ENCODE measurements at places on chromosomes 4 and X. TPM values are rescaled to one million over a fixed set of nuclear protein-coding genes. Genes with fewer than 3 reads are reported as not detected.

DNA sequence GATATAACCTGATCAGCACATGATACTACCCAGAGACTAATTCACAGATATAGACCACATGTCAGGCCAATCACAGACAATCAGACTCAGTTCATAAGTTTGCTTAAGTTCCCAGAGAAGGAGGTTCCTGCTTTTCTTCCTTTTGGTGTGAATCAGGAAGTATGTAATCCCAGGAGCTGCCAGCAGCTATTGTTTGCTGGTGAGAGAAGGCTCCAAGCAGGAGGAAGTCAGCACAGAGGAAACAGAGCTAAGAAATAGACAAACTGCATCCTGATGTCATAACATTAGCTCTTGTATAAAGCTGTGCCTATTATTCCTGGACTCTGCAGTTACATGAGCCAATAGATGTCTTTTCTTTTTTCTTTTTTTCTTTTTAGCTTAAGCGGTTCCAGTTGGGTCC is 50.9 kb downstream of the UCHL1 start:
- no peak overlapping the region for H3K27ac ChIP-seq
- H3K4me3 ChIP-seq, result no peak overlapping the region
- H3K4me1 ChIP-seq, result no peaks in the 10 kb centered on the region
- no peaks in the 10 kb centered on the region for H3K36me3 ChIP-seq
- H3K27me3 ChIP-seq, result peaks cover 19% of the 10 kb centered on the region

- no peak overlapping the region for H3K27ac ChIP-seq
- no peak for DNase-seq
- H3K4me1 ChIP-seq, result peaks cover 20% of the 10 kb centered on the region
These were observed 28.5 kb downstream of the TRIM2 start for GRCh38 chr4:153232768-153233167.

DNA sequence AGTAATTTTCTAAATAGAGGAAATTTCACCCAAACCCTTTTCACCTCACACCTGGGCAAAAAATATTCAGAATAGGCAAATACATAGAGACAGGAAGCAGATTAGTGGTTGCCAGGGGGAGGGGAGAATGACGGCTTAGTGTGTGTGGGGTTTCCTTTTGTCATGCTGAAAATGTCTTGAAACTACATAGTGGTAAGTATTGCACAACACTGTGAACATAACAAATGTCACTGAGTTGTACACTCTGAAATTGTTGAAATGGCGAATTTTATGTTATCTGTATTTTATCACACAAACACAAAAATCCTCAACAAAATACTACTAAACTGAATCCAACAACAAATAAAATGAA is 60.7 kb upstream of the PLAC1 start:
- H3K4me1 ChIP-seq, result peaks cover 8% of the 10 kb centered on the region
- H3K27me3 ChIP-seq, result no peaks in the 10 kb centered on the region
- H3K4me3 ChIP-seq, result no peak overlapping the region
- DNase-seq, result no peak
- no peak overlapping the region for H3K27ac ChIP-seq

TRIM75 gene
- total RNA-seq, result not detected

DNA sequence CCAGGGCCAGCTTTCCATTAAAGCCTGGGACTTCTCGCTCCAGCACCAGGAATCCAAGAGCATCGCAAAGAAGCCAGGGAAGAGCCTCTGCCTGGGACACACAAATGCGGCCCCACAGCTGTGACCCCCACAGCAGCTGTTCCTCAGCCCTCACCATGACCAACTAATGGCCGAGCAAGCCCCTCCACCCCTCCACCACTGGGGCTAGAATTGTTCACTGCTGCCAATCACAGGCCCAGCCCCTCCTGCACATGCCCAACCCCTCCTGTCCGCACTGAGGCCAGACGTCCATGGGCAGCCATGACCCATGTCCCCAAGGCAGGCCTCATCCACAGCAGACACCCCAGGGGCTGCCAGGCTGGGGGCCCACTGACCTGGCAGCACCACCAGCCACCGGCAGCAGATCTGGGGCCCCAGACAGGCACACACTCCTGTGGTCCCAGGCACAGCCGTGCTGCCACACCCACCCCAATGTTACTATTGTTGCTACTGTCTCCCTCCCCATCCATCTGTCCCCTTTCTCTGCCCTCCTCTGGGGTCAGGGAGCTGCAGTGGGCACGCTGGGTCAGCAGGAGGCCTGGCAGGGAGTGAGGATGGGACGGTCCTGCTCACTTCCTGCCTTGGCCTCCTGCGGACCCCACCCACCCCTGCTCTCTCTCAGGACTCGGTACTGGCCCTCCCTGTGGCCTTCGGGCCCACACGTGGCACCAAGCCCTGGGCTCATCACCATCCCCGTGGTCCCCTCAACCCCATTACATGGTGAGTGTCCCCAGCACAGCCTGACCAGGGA is 56.0 kb downstream of the ZFYVE28 start:
- peak overlapping the region; percentile 45 for H3K4me3 ChIP-seq
- H3K36me3 ChIP-seq, result no peaks in the 10 kb centered on the region
- H3K27ac ChIP-seq, result no peak overlapping the region
- no peaks in the 10 kb centered on the region for H3K27me3 ChIP-seq
- H3K4me1 ChIP-seq, result peaks cover 20% of the 10 kb centered on the region

DNA sequence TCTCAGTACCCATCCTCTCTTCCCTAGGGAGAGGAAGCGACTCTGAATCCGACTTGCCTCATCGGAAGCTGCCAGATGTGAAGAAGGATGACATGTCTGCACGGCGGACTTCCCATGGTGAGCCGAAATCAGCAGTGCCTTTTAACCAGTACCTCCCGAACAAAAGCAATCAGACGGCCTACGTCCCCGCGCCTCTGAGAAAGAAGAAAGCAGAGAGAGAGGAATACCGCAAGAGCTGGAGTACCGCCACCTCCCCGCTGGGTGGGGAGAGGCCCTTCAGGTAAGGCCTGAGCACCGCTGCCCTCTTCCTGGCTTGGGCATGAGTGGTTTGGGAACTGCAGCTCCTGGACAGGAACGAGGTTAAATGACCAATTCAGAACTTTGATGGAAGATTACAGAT is 81.2 kb downstream of the LIMCH1 start:
- peaks cover 3% of the 10 kb centered on the region for H3K27me3 ChIP-seq
- H3K36me3 ChIP-seq, result no peaks in the 10 kb centered on the region
- no peak overlapping the region for H3K4me3 ChIP-seq
- no peaks in the 10 kb centered on the region for H3K4me1 ChIP-seq

GRCh38 chr4:121776610-121777401 is 11.8 kb upstream of the SMIM43 start:
- no peak overlapping the region for H3K4me3 ChIP-seq
- H3K4me1 ChIP-seq, result no peaks in the 10 kb centered on the region
- H3K36me3 ChIP-seq, result no peaks in the 10 kb centered on the region
- H3K27ac ChIP-seq, result no peak overlapping the region
- DNase-seq, result no peak

NUP62CL gene
- total RNA-seq, result 5.7 TPM

DNA sequence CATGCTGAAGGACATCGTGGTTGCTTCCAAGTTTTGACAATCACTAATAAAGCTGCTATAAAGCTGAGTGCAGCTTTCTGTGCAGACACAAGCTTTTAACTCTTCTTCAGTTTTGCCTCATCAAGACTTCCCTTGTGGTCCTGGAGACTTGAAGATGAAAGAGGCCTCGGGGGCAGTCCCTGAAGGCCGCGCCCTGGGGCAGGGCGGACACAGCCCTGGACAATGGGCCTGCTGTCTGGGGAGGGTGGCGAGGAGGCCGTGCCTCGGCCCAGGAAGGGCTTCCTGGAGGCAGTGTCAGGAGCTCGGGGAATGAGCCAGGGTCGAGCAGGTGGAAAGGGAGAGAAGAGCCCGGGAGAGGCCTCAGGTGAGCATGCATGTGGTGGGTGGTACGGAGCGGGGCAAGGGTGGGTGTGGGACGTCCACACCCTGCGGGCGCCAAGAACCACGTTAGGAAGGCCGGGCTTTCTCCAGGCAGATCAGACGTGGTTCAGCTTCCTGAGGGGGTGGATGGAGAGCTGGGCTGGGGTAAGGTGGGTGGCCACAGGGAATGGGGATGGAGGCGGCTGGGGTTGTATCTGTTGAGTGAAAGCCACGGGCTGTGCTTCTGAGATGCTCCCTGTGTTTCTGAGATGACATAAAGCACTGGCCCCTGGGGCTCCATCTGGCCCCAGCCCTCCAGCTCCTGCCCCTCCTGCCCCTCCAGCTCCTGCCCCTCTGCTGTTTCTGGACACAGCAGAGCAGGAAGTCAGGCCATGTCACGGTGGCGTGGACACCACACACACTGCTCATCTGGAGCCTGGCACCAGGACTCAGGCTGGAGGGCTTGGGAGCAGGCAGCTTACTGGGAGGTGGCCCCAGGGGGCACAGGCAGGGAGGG is 21.5 kb downstream of the ADRA2C start:
- H3K4me1 ChIP-seq, result no peaks in the 10 kb centered on the region
- no peak overlapping the region for H3K4me3 ChIP-seq
- H3K36me3 ChIP-seq, result no peaks in the 10 kb centered on the region
- no peak for DNase-seq
- no peak overlapping the region for H3K27ac ChIP-seq

UTP14A gene
- 22.1 TPM for total RNA-seq

DNA sequence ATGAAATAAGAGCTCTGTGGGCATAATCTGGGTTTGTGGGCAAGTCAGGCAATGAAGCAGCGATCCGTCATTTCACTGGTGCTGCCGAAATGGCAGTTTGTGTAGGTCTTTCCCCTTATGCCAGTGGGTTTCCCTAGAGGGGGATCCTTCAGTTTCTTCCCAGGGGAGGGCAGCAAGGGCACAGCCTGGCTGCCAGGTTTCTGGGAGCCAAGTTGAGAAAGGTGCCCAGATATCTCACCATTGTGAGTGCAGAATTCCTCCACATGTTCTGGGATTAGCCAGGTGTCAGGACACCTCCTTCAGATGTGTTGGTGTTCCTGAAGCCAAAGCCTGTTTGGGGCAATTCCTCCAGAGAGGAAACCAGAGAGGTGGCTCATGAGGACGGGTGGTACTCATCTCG is 28.0 kb downstream of the MSX1 start:
- H3K27me3 ChIP-seq, result peaks cover 10% of the 10 kb centered on the region
- no peak overlapping the region for H3K27ac ChIP-seq
- no peaks in the 10 kb centered on the region for H3K4me1 ChIP-seq
- no peak for DNase-seq

- no peak for DNase-seq
- peaks cover 1% of the 10 kb centered on the region for H3K27me3 ChIP-seq
- H3K36me3 ChIP-seq, result no peaks in the 10 kb centered on the region
- H3K27ac ChIP-seq, result no peak overlapping the region
- no peak overlapping the region for H3K4me3 ChIP-seq
These were observed 644.2 kb downstream of the ZNF674 start for GRCh38 chrX:45900766-45901615.

- no peaks in the 10 kb centered on the region for H3K36me3 ChIP-seq
- H3K4me1 ChIP-seq, result peaks cover 51% of the 10 kb centered on the region
- DNase-seq, result no peak
- H3K27me3 ChIP-seq, result no peaks in the 10 kb centered on the region
These were observed 21.7 kb downstream of the STAG2 start for GRCh38 chrX:123983240-123983639.

- H3K27me3 ChIP-seq, result no peaks in the 10 kb centered on the region
- no peak overlapping the region for H3K27ac ChIP-seq
- no peak overlapping the region for H3K4me3 ChIP-seq
- no peaks in the 10 kb centered on the region for H3K4me1 ChIP-seq
These were observed 921.9 kb upstream of the DIAPH2 start for GRCh38 chrX:95762716-95763115.

GRCh38 chrX:153636716-153637115 is 10.3 kb upstream of the DUSP9 start:
- H3K4me1 ChIP-seq, result peaks cover 4% of the 10 kb centered on the region
- no peaks in the 10 kb centered on the region for H3K36me3 ChIP-seq
- DNase-seq, result no peak
- H3K27me3 ChIP-seq, result peaks cover 3% of the 10 kb centered on the region
- H3K4me3 ChIP-seq, result no peak overlapping the region

UCP1 gene
- total RNA-seq, result not detected

DNA sequence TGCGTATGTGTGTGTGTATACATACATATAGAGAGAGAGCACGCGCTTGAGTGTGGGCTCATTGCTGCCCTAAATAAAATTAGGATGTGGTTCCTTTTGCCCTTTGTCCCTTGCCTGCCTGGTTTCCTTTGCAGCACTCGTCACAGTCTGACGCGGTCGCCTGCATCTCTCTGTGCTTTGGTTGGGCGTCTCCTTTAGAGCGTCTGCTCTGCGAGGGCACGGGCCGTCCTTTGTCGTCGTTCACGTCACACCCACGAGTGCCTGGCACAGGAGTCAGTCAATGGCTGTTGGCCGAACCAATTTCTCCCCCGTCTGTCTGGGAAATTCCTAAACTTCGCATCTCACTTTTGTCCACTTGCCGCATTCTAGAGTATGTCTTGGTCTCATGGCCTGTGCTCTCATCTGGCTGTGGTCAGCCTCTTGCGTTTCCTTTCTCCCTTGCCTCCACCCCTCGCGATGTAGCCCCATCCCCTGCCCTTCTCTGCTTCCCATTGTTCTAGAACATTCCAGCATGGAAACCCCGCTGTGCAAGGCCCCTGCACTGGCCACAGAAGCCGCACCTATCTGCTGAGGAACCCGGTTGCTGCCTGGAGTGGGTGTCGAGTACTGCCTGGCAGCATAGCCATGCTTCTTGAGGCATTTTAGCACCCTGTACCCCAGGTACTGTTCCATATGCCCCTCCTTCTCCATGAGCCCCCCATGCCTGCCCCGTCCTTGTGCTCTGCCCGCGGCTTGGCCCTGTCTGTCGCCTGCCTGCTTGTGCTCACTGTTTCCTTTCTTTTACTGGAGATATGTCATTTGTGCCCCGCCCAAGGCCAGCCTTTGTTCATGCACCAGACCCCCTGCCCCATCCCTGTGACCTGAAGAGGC is 8.0 kb downstream of the MAEA start:
- DNase-seq, result no peak
- peaks cover 74% of the 10 kb centered on the region for H3K4me1 ChIP-seq
- peak overlapping the region; percentile 70 for H3K4me3 ChIP-seq
- H3K27me3 ChIP-seq, result no peaks in the 10 kb centered on the region
- H3K27ac ChIP-seq, result no peak overlapping the region

GRCh38 chrX:427812-428725 is 41.4 kb upstream of the PPP2R3B start:
- H3K4me3 ChIP-seq, result peak overlapping the region; percentile 33
- no peak for DNase-seq
- H3K27ac ChIP-seq, result no peak overlapping the region
- peaks cover 18% of the 10 kb centered on the region for H3K27me3 ChIP-seq
- H3K4me1 ChIP-seq, result peaks cover 8% of the 10 kb centered on the region

DNA sequence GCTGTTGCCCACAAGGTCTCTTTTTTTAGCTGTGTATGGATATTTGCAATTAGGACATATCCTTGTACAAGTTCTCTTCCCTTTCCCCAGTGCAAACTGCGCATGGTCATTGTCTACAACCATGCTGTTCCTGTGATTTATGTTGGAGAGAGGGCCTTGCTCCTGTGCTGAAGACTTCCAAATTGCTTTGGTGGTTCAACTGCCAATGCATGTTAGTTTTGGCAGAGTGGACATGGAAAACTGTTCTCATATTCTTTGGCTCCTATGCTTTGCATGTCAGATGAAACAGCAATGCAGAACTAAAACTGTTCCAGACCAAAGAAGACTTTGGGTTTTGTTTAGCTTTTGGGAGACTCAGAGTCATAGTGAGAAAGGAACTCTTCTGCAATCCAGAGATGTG is 148.8 kb upstream of the EDNRA start:
- H3K27ac ChIP-seq, result no peak overlapping the region
- no peaks in the 10 kb centered on the region for H3K27me3 ChIP-seq
- no peaks in the 10 kb centered on the region for H3K4me1 ChIP-seq
- no peak overlapping the region for H3K4me3 ChIP-seq
- H3K36me3 ChIP-seq, result no peaks in the 10 kb centered on the region

DCK gene
- 65.4 TPM for total RNA-seq

TIMM17B gene
- total RNA-seq, result 44.8 TPM

All from naive thymus-derived CD8-positive, alpha-beta T cell (primary cell).